ENCODE measurements at places on chromosomes 13 and 19. TPM values are rescaled to one million over a fixed set of nuclear protein-coding genes. Genes with fewer than 3 reads are reported as not detected.

DNA sequence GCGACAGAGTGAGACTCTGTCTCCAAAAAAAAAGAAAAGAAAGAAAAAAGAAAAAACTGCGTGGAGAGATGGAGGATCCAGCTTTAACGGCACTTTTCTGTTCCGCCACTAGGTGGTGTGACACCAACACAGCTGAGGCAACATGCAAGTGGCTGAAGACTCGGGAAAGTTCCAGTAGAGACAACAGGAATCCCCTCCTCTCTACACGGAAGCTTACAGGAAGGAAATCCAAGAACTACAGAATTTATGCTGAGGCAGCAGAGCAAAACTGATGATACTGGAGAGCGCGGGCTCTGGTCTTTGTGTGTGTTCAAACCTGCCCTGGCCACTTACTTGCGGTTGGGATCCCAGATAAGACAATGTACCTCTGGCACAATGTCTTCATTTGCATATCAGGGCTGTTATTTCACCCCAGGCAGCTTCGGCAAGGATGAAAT, 9.9 kb downstream of the RANBP3 start:
- H3K4me3 ChIP-seq, result no peak overlapping the region
- H3K4me1 ChIP-seq, result peaks cover 30% of the 10 kb centered on the region
- no peaks in the 10 kb centered on the region for H3K36me3 ChIP-seq
- peak overlapping the region; percentile 65 for H3K27ac ChIP-seq
- DNase-seq, result peak; percentile 74
- H3K27me3 ChIP-seq, result peaks cover 1% of the 10 kb centered on the region

- no peaks in the 10 kb centered on the region for H3K4me1 ChIP-seq
- no peaks in the 10 kb centered on the region for H3K27me3 ChIP-seq
- H3K27ac ChIP-seq, result no peak overlapping the region
- no peak overlapping the region for H3K4me3 ChIP-seq
- H3K36me3 ChIP-seq, result no peaks in the 10 kb centered on the region
- DNase-seq, result no peak
These were observed 185.8 kb downstream of the MZT1 start for GRCh38 chr13:72541674-72542073.

- H3K27me3 ChIP-seq, result peaks cover 48% of the 10 kb centered on the region
- H3K4me1 ChIP-seq, result no peaks in the 10 kb centered on the region
- H3K4me3 ChIP-seq, result no peak overlapping the region
- H3K27ac ChIP-seq, result no peak overlapping the region
These were observed 5.7 kb downstream of the SOX1 start for GRCh38 chr13:112072534-112073244.

- H3K27ac ChIP-seq, result no peak overlapping the region
- peaks cover 4% of the 10 kb centered on the region for H3K27me3 ChIP-seq
- no peaks in the 10 kb centered on the region for H3K4me1 ChIP-seq
- H3K4me3 ChIP-seq, result no peak overlapping the region
These were observed 255.5 kb downstream of the KCTD12 start for GRCh38 chr13:76630629-76631230.

Gene ADM5
- total RNA-seq, result 0.59 TPM

DNA sequence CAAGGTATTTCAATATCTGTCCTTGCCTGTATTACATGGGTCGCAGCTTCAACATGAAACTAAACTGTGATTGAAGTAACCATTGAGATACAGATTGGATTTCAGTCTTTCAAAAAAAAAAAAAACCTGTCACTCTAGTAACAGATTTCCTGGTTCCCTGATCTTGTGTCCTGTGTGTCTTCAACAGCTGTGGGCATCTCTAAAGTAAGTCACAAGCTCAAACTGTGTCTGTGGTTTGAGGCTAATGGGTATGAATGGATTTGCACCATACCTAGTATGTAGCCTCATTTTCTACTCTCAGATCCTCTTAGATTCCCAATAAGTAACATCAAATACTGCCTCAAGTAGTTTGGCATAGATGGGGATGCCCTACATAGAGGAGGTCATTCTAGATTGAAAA, 300.1 kb downstream of the COG6 start:
- H3K4me1 ChIP-seq, result no peaks in the 10 kb centered on the region
- H3K27me3 ChIP-seq, result peaks cover 9% of the 10 kb centered on the region
- H3K36me3 ChIP-seq, result no peaks in the 10 kb centered on the region
- no peak overlapping the region for H3K27ac ChIP-seq
